ENCODE measurements at places on chromosomes 13 and 19.

DNA sequence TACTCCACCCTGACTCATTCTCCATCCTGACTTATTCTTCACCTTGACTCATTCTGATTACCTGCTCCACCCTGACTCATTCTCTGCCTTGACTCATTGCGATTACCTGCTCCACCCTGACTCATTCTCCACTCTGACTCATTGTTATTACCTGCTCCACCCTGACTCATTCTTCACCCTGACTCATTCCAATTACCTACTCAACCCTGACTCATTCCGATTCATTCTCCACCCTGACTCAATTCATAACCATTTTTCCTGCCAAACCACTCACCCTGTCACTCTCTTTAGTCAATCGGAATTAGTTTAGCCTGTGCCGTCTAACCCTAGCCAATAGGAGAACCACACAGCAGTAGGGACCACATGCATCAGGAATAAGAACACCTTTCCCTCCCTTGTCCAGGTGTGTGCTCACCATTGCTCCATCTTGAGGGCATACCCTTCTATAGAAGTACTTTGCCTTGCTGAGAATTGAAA is 1227.4 kb upstream of the PCDH20 start:
- DNase-seq: no peak

DNA sequence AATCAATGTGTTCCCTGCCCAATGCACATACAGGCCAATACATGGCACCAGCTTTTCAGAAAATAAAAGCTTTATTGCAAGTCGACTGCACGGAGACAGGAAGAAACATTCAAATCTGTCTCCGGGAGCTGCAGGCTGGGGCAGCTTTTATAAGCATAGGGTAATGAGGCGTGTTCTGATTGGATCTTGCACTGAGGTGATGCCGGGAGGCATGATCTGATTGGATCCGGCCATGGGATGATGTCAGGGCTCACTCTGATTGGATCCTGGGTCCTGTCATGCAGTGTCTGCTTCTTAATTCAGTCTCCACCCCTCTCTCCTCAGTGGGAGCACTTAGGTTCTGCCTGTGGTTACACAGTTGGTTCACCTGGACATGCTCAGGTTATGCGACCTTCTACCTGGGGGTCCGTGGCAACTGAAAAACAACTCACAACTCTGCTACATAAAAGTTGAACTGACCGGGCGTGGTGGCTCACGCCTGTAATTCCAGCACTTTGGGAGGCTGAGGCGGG is 11.8 kb upstream of the FBN3 start:
- DNase-seq: no peak

DNA sequence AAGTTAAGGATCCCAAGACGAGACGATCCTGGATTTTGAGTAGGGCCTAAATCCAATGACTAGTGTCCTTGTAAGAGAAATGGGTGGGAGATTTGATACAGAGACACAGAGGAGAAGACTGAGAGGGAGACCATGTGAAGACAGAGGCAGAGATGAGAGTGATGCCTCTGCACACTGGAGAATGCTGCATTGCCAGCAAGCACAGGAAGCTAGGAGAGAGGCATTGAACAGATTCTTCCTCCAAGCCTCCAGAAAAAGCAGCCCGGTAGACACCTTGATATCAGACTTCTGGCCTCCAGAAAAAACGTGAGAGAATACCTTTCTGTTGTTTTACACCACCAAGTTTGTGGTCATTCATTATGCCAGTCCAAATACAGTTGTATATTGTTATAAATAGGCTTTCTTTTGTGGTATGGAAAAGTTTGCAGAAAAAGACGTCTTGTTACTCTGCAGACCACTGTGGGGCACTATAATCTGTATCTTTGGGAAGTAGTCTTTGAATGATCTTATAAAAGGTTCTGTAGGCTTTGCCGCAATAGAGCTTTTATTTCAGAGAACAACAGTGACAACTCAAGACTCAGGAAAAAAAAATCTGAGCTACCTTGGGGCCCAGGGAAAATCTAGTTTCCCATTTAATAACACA is 17.9 kb upstream of the RFC3 start:
- no peak for DNase-seq

DNA sequence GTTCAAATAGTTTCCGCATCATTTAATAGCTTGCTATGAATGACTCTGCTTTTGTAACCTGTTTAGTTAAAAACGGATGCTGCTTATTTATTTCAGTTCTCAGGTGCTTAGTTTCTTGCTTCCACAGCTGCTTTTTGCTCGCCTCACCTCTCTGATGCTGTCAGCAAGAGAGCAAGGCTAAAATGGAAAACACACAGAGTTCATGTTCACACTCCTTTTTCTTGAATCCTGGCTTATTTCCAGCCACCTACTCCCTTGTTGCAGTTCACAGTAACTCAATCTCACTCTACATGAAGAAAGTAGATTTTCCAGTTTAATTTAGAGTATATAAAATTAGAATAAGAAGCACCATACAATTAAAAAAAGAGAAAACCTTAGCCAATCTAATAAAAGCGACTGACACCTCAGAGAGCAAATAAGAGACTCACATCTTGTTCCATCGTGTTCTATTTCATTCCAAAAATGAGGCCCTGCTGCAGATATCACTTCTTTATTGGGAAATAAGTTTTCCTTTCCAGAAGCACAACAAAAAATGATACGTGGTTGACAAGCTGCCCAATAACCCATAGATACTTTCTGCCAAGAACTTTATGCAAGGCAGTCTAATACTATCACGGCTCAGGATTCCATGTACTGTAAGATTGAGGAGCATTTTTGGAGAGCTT is 326.1 kb upstream of the SLITRK1 start:
- no peak for DNase-seq

GRCh38 chr13:71913717-71914116 is 46.7 kb upstream of the DACH1 start:
- no peak for DNase-seq

DNA sequence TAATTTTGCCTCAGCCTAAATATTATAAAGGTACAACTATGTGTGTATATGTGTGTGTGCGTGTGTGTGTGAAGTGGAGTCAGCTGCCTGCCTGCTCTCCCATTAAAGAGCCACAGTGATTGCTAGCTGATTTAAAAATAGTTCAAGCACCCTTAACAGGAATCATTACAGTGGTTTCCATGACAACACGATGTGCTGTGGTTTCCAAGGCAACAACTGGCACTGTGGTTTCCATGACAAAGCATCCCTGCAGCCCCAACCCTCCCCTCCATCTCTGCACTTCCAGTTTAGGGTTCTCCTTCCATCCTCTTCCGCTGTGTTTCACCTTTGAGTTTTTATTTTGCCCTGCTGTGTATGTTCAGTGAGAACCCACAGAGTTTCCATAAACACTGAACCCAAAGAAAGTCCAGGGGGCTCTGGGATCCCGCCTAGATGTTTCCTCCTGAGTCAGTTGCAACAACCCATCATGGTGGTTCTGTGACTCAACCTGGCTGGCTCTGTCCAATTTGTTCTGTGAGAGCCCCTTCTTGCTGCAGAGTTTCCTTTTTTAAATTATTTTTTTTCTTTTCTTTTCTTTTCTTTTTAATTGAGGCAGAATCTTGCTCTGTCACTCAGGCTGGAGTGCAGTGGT is 7.1 kb upstream of the PNMA8A start:
- no peak for DNase-seq
